ENCODE measurements at places on chromosomes 6 and 20. TPM values are rescaled to one million over a fixed set of nuclear protein-coding genes. Genes with fewer than 3 reads are reported as not detected.

The ZNF391 gene
- 0.25 TPM for total RNA-seq

The KCNG1 gene
- 52.5 TPM for total RNA-seq

The NRSN1 gene
- total RNA-seq = not detected

The HCRTR2 gene
- total RNA-seq = not detected

The MYBL2 gene
- total RNA-seq = 84.8 TPM

The PI16 gene
- total RNA-seq = not detected

The SMPDL3A gene
- total RNA-seq = 3.6 TPM

The MOG gene
- total RNA-seq = not detected

The GNAS-AS1 gene
- total RNA-seq = not detected

The RBM24 gene
- 9.3 TPM for total RNA-seq

The RSPO4 gene
- total RNA-seq = not detected

The E2F3 gene
- 11.5 TPM for total RNA-seq

The MYMX gene
- not detected for total RNA-seq

The ID1 gene
- 429 TPM for total RNA-seq

The CD109 gene
- 81.2 TPM for total RNA-seq

The IL17A gene
- not detected for total RNA-seq

The HSPA1L gene
- total RNA-seq = 1.4 TPM

The MAFB gene
- 0.28 TPM for total RNA-seq

Measured in A549 treated with dexamethasone at 1 μM for 4 hours (cell line).